ENCODE measurements at places on chromosomes 2 and 18.
A peak's percentile ranks its signal among the peaks of the same experiment; 100 is the strongest.

DNA sequence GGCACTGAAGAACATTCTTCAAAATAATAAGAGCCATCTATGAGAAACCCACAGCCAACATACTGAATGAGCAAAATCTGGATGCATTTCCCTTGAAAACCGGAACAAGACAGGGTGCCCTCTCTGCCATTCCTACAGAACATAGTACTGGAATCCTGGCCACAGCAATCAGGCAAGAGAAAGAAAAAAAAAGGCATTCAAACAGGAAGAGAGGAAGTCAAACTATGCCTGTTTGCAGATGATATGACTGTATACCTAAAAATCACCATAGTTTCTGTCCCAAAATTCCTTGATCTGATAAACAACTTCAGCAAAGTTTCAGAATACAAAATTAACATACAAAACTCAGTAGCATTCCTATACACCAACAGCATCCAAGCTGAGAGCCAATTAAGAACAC, 119.5 kb upstream of the PARD3B start:
- no peak overlapping the region for H3K4me3 ChIP-seq
- no peak overlapping the region for H3K27ac ChIP-seq
- no peaks in the 10 kb centered on the region for H3K27me3 ChIP-seq
- no peak for DNase-seq
- H3K4me1 ChIP-seq, result no peaks in the 10 kb centered on the region

DNA sequence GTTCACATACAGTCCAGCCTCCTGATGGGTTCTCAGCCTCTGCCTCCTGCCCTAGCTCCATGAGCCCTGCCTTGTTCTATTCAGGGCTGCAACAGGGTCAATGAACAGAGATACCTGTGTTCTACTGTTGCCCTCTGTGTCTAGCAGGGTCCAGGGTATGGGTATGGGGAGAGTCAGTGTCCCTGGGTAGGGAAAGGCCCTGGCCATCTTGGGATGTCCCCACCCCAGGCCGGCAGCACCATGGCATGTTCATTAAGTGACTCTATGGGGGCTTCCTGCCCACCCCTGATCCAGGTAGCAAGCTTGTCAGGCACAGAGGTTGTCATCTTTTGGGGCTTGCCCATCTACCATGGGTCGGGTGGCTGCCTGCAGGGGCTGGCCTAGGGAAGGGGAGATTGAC, 13.5 kb downstream of the PDE11A start:
- H3K36me3 ChIP-seq, result no peaks in the 10 kb centered on the region
- H3K4me3 ChIP-seq, result no peak overlapping the region
- no peaks in the 10 kb centered on the region for H3K27me3 ChIP-seq
- no peak for DNase-seq
- no peaks in the 10 kb centered on the region for H3K4me1 ChIP-seq

DNA sequence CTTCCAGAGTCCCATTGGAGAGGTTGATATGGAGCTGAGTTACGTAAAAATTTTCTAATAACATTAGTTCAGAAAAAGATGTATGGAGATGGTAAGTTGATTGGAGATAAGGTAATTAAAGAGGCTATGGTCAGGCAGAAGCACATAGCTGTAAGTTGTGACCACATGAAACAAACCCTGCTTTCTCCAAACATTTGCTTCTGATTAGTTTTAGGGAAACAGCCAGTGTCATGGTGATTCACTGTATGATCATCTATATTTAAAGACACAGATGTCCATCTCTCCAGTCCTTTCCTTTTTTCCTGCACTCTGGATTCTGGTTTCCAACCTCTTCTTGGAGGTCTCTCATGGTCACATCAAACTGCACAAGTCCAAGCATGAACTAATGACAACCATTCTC, 1550.8 kb upstream of the PIK3C3 start:
- H3K27ac ChIP-seq, result no peak overlapping the region
- H3K36me3 ChIP-seq, result no peaks in the 10 kb centered on the region
- DNase-seq, result no peak
- no peaks in the 10 kb centered on the region for H3K27me3 ChIP-seq
- H3K4me3 ChIP-seq, result no peak overlapping the region

GRCh38 chr2:110770404-110770958, 38.1 kb downstream of the ACOXL start:
- no peaks in the 10 kb centered on the region for H3K36me3 ChIP-seq
- peak; percentile 90 for DNase-seq
- no peaks in the 10 kb centered on the region for H3K27me3 ChIP-seq
- H3K27ac ChIP-seq, result peak overlapping the region; percentile 58
- no peak overlapping the region for H3K4me3 ChIP-seq
- H3K4me1 ChIP-seq, result peaks cover 24% of the 10 kb centered on the region

DNA sequence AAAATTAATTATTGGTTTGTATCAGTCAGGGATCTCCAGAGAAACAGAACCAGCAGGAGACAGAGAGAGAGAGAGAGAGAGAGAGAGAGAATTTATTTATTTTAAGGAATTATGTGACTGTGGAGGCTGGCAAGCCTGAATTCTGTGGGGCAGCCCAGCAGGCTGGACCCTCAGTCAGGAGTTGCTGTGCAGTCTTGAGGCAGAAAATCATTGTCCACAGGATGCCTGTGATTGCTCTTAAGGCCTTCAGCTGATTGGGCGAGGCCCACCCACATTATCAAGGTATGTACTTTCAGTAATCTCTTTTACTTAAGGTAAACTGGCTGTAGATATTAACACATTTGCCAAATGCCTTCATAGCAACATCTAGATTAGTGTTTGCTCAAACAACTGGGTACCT, 155.3 kb downstream of the SEPTIN10 start:
- peaks cover 9% of the 10 kb centered on the region for H3K36me3 ChIP-seq
- H3K4me3 ChIP-seq, result no peak overlapping the region
- H3K4me1 ChIP-seq, result no peaks in the 10 kb centered on the region
- H3K27ac ChIP-seq, result no peak overlapping the region
- H3K27me3 ChIP-seq, result no peaks in the 10 kb centered on the region

- no peaks in the 10 kb centered on the region for H3K27me3 ChIP-seq
- H3K4me3 ChIP-seq, result no peak overlapping the region
- no peak overlapping the region for H3K27ac ChIP-seq
- H3K36me3 ChIP-seq, result no peaks in the 10 kb centered on the region
- peaks cover 23% of the 10 kb centered on the region for H3K4me1 ChIP-seq
Measured at GRCh38 chr2:216559625-216560156, 61.0 kb downstream of the RPL37A start.

- H3K27ac ChIP-seq, result no peak overlapping the region
- no peak overlapping the region for H3K4me3 ChIP-seq
- peak; percentile 75 for DNase-seq
- no peaks in the 10 kb centered on the region for H3K27me3 ChIP-seq
Measured at GRCh38 chr18:63439334-63439733, 17.1 kb upstream of the VPS4B start.

GRCh38 chr18:77106331-77106730, 26.3 kb downstream of the MBP start:
- H3K36me3 ChIP-seq, result peaks cover under 1% of the 10 kb centered on the region
- H3K27ac ChIP-seq, result no peak overlapping the region
- H3K4me1 ChIP-seq, result peaks cover 22% of the 10 kb centered on the region
- no peaks in the 10 kb centered on the region for H3K27me3 ChIP-seq
- no peak for DNase-seq

- H3K36me3 ChIP-seq, result no peaks in the 10 kb centered on the region
- no peak overlapping the region for H3K4me3 ChIP-seq
- peaks cover 5% of the 10 kb centered on the region for H3K4me1 ChIP-seq
- H3K27ac ChIP-seq, result no peak overlapping the region
- no peak for DNase-seq
Measured at GRCh38 chr2:236704887-236705286, 135.3 kb downstream of the ACKR3 start.

- H3K4me1 ChIP-seq, result peaks cover 5% of the 10 kb centered on the region
- H3K27me3 ChIP-seq, result no peaks in the 10 kb centered on the region
- H3K4me3 ChIP-seq, result no peak overlapping the region
- DNase-seq, result no peak
- H3K36me3 ChIP-seq, result no peaks in the 10 kb centered on the region
Measured at GRCh38 chr2:191922736-191923651, 76.1 kb upstream of the CAVIN2 start.

GRCh38 chr2:209900638-209901037, 101.8 kb upstream of the RPE start:
- H3K4me3 ChIP-seq, result no peak overlapping the region
- DNase-seq, result no peak
- H3K27ac ChIP-seq, result no peak overlapping the region
- peaks cover 1% of the 10 kb centered on the region for H3K36me3 ChIP-seq
- no peaks in the 10 kb centered on the region for H3K4me1 ChIP-seq

DNA sequence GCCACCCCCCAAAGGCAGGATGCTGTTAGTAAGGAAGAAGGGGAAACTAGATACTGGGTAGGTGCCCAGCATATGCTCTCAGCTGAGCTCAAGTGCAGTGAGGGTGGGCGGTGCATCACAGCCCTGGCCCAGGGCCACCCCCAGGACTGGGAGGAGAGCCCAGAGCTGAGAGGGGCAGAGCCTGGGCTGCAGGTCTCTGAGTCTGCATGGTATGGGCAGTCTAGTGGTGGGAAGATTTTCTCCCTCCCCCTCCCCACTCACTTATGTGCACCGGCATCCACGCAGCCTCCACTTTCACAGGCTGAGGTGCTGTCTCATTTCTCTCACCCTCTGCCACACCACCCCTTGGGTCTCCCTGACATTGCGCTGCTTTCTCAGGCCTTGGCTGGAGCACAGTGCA, 48.5 kb upstream of the CAB39 start:
- no peak overlapping the region for H3K27ac ChIP-seq
- no peaks in the 10 kb centered on the region for H3K27me3 ChIP-seq
- H3K4me3 ChIP-seq, result no peak overlapping the region
- H3K4me1 ChIP-seq, result peaks cover 5% of the 10 kb centered on the region

- DNase-seq, result no peak
- no peaks in the 10 kb centered on the region for H3K4me1 ChIP-seq
- no peak overlapping the region for H3K4me3 ChIP-seq
Measured at GRCh38 chr2:117956036-117956796, 57.7 kb downstream of the CCDC93 start.

All from spinal cord (tissue), 10 donors.